ENCODE measurements at places on chromosomes 6 and 20. TPM values are rescaled to one million over a fixed set of nuclear protein-coding genes. Genes with fewer than 3 reads are reported as not detected.
A peak's percentile ranks its signal among the peaks of the same experiment; 100 is the strongest.

Gene PTGIS
- total RNA-seq: 0.18 TPM

Gene FIG4
- total RNA-seq: 5.7 TPM

Gene ALDH5A1
- total RNA-seq: 11.9 TPM

Gene BTN1A1
- not detected for total RNA-seq

Gene DSE
- total RNA-seq: 9.6 TPM

Gene ATP9A
- total RNA-seq: 34.6 TPM

Gene CSTF1
- total RNA-seq: 60.2 TPM

Gene RBPJL
- total RNA-seq: not detected

- H3K27ac ChIP-seq: no peak overlapping the region
- no peaks in the 10 kb centered on the region for H3K4me1 ChIP-seq
- H3K4me3 ChIP-seq: no peak overlapping the region
- no peaks in the 10 kb centered on the region for H3K27me3 ChIP-seq
Measured at GRCh38 chr20:48716086-48716485, 111.7 kb downstream of the PREX1 start.

DNA sequence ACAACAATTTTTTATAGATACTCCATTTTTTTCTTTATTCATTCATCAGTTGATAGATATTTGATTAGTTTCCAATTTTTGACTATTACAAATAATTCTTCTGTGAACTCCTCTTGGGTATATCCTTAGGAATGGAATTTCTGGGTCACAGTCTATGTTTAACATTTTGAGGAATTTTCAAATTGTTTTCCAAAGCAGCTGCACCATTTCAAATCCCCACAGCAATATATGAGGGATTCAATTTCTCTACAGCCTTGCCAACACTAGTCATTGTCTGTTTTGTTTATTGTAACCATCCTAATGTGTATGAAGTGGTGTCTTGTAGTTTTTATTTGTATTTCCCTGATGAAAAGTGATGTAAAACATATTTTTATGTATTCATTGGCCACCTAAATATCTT, 320.3 kb upstream of the DEFB112 start:
- 0 out of 2 replicates have a peak, but pooled peaks cover 3% of the 10 kb centered on the region for H3K27me3 ChIP-seq
- no peak overlapping the region for H3K4me3 ChIP-seq
- DNase-seq: no peak
- H3K36me3 ChIP-seq: no peaks in the 10 kb centered on the region

DNA sequence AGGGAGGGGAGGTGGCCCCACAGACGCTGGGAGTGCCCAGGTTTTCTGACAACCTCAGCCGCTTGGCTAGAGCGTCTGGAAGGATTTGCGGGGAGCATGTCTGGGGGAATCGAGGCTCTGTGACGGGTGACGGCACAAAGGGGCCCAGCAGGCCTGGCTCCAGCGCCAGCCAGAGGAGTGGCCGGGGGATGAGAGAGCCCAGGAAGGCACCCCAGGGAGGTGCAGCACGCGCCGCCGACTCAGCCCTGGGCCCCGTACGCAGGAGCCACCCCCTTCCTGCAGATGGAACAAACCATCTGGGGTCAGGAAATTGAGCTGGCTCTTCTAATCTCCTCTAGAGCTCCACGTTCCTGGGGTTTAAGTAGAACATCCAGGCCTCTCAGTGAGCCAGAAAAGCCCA, 5.9 kb upstream of the SLCO4A1 start:
- no peaks in the 10 kb centered on the region for H3K36me3 ChIP-seq
- no peak overlapping the region for H3K4me3 ChIP-seq
- peaks cover 10% of the 10 kb centered on the region for H3K4me1 ChIP-seq
- no peaks in the 10 kb centered on the region for H3K27me3 ChIP-seq
- no peak for DNase-seq

GRCh38 chr20:60104993-60105803, 147.0 kb downstream of the CDH26 start:
- no peak overlapping the region for H3K27ac ChIP-seq
- H3K27me3 ChIP-seq: peaks cover 54% of the 10 kb centered on the region

GRCh38 chr6:47879015-47879414, 97.2 kb downstream of the OPN5 start:
- DNase-seq: no peak
- no peak overlapping the region for H3K4me3 ChIP-seq
- no peaks in the 10 kb centered on the region for H3K36me3 ChIP-seq
- H3K27ac ChIP-seq: no peak overlapping the region

GRCh38 chr20:44501448-44501847, 20.4 kb downstream of the SERINC3 start:
- H3K4me3 ChIP-seq: no peak overlapping the region
- no peaks in the 10 kb centered on the region for H3K27me3 ChIP-seq
- H3K27ac ChIP-seq: no peak overlapping the region
- H3K36me3 ChIP-seq: peaks cover 60% of the 10 kb centered on the region
- DNase-seq: no peak

- H3K4me3 ChIP-seq: no peak overlapping the region
- peaks cover 13% of the 10 kb centered on the region for H3K4me1 ChIP-seq
- H3K36me3 ChIP-seq: no peaks in the 10 kb centered on the region
- H3K27ac ChIP-seq: no peak overlapping the region
- peak; percentile 92 for DNase-seq
Measured at GRCh38 chr20:40990542-40991120, 38.0 kb upstream of the TOP1 start.

- H3K4me1 ChIP-seq: no peaks in the 10 kb centered on the region
- H3K4me3 ChIP-seq: no peak overlapping the region
- H3K36me3 ChIP-seq: no peaks in the 10 kb centered on the region
- no peaks in the 10 kb centered on the region for H3K27me3 ChIP-seq
- no peak overlapping the region for H3K27ac ChIP-seq
Measured at GRCh38 chr6:118101831-118102345, 194.8 kb downstream of the SLC35F1 start.

GRCh38 chr6:170473801-170474200, 79.3 kb downstream of the PSMB1 start:
- no peak overlapping the region for H3K27ac ChIP-seq
- H3K4me3 ChIP-seq: no peak overlapping the region
- DNase-seq: no peak
- H3K36me3 ChIP-seq: no peaks in the 10 kb centered on the region
- peaks cover 16% of the 10 kb centered on the region for H3K27me3 ChIP-seq

GRCh38 chr20:25480156-25480555, 72.7 kb downstream of the GINS1 start:
- no peak overlapping the region for H3K27ac ChIP-seq
- H3K36me3 ChIP-seq: no peaks in the 10 kb centered on the region
- no peaks in the 10 kb centered on the region for H3K27me3 ChIP-seq
- no peak for DNase-seq

GRCh38 chr6:87590990-87591389, 1.1 kb downstream of the ORC3 start:
- no peak for DNase-seq
- peak overlapping the region; percentile 96 for H3K4me3 ChIP-seq
- H3K4me1 ChIP-seq: peaks cover 21% of the 10 kb centered on the region
- H3K27ac ChIP-seq: no peak overlapping the region
- peaks cover 5% of the 10 kb centered on the region for H3K36me3 ChIP-seq

DNA sequence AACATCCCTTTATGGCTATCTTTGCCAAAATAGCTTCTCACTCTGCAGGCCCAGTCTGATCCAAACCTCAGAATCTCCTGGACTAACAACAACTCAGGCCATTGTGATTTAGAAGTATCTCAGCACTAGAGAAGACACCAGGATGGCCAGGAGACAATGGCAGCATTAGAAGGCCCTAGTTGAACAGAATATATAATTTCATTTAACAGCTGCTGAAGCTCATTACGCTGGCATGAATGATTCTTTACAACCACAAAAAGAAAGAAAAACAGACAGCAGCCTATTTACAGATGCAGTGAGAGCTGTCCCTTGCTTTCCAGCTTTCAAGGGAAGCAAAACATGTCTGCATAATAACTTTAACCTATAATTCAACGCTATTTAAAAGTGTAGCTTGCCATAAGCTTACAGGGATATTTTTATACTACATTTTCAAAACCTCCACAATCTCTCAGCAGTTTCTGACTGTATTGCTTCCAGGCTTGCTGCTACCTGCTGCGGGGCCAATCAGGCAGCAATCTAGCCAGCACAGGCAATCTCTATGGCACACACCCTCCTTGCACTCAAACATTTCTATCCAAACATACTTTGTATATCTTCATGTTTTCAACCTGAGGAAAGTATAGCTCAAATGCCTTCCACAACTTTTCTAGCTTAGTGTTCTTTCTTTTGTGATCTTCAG, 107.3 kb downstream of the OGFRL1 start:
- H3K4me3 ChIP-seq: no peak overlapping the region
- H3K36me3 ChIP-seq: no peaks in the 10 kb centered on the region
- peaks cover 37% of the 10 kb centered on the region for H3K4me1 ChIP-seq
- DNase-seq: no peak
- H3K27me3 ChIP-seq: no peaks in the 10 kb centered on the region

GRCh38 chr6:166443166-166443565, 60.4 kb upstream of the MPC1 start:
- no peak overlapping the region for H3K4me3 ChIP-seq
- H3K4me1 ChIP-seq: no peaks in the 10 kb centered on the region
- no peaks in the 10 kb centered on the region for H3K36me3 ChIP-seq
- no peak overlapping the region for H3K27ac ChIP-seq
- no peak for DNase-seq

DNA sequence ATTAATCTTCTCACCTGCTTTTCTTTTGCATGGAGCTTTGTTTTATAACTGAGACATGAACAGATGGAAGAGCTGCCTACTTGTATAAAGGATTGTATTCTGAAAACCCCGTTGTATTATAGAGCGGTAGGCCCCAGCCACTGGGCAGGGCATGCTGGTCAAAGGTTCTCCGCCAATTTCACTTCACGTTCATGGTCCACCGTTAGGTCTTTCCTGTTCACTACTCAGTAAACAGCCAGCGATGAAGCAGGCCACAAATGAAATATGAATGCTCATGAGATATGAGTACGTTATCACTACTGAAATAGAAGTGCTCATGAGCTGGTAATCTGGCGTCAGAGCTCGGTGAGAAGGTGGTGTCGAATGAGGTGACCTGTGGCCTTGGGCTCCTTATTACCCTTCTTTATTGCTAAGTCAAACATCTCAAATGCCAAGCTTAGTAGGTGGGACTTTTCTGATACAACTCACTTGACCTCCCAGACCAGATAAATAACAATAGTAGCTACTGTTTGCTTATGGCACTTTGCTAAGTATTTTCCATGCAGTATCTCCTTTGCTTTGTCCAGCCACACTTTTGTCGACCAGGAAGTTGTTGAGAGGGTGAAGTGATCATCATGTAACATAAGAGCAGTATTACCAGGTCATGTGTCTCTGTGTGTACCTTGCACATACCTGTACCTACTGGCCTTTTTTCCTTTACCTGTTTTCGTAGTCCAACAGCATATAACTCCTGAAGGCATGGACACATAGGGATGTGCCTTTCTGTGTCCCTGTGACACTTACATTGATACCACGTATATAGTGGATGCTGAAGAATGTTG, 16.7 kb downstream of the EDN3 start:
- no peaks in the 10 kb centered on the region for H3K4me1 ChIP-seq
- H3K36me3 ChIP-seq: no peaks in the 10 kb centered on the region
- no peak for DNase-seq
- H3K4me3 ChIP-seq: no peak overlapping the region

DNA sequence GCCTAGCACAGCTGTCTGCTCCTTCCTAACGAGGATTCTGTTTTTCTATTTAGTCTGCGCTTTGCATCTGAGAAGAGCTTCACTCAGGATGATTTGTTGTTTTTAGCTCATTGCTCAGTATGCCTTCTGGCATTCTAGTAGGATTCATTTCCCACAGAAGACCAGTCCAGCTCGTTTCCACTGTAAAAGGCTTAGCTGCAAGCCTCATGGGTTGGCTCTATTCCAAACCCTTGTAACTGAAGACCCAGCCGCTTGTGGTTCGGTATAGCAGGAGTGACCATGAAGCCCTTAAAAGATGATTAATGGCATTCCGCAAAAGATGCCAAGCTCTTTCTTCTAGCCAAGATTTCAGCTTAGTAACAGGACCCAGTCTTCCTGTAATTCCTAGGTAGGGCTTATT, 7.2 kb downstream of the ADGRF1 start:
- H3K36me3 ChIP-seq: peaks cover 30% of the 10 kb centered on the region
- DNase-seq: peak; percentile 99
- H3K4me3 ChIP-seq: peak overlapping the region; percentile 52
- H3K27me3 ChIP-seq: no peaks in the 10 kb centered on the region
- H3K4me1 ChIP-seq: peaks cover 59% of the 10 kb centered on the region

DNA sequence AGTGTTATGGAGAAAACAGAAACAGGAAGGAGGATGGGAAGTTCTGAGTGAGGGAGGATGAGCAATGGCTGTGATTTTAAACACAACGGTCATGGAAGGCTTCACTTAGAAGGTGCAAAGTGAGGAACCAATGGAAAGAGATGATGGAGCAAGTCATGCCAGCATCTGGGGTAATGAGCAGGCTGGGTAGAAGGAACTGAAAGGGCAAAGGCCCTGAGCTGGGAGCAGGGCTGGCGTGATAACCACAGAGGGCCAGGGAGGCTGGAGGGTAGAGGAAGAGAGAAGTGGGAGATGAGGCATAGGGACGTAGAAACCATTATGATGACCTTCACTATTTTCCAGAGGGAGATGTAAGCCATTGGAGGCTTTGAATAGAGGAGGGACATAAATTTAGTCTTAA, 43.6 kb downstream of the NHLRC1 start:
- no peak overlapping the region for H3K4me3 ChIP-seq
- no peaks in the 10 kb centered on the region for H3K27me3 ChIP-seq
- 0 out of 2 replicates have a peak, but pooled peaks cover 8% of the 10 kb centered on the region for H3K4me1 ChIP-seq
- no peak overlapping the region for H3K27ac ChIP-seq

DNA sequence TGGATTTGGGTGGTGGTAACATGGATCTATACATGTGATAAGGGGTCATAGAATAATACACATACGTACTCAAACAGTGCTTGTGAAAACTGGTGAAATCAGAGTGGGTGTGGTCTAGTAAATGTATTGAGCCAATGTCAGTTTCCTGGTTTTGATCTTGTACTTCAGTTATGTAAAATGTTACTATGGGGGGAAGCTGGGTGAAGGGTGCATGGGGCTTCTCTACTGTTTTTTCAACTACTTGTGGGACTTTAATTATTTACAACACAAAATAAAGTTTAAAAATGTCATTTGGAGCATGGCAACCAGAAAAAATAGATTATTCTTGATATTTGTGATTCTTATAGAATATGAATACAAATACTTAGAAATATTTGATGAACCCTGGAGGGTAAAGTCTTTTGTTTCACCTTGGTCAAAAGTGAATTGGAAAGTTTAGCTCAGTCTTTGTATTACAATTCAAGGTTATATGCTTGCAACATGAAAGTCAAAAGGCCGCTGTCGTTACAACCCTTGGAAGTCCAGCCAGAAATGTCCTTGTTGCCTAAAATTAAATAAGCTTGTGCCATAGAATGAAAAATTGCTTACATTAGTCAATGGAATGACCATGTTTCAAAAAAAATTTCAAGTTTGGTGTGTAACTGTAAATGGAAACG, 74.1 kb downstream of the TXNDC5 start:
- H3K36me3 ChIP-seq: no peaks in the 10 kb centered on the region
- H3K4me1 ChIP-seq: no peaks in the 10 kb centered on the region
- no peak overlapping the region for H3K4me3 ChIP-seq
- DNase-seq: no peak
- no peaks in the 10 kb centered on the region for H3K27me3 ChIP-seq
- no peak overlapping the region for H3K27ac ChIP-seq

GRCh38 chr6:122788663-122789181, 336 bp upstream of the SMPDL3A start:
- H3K4me1 ChIP-seq: peaks cover 27% of the 10 kb centered on the region
- H3K27ac ChIP-seq: peak overlapping the region; percentile 80
- H3K27me3 ChIP-seq: no peaks in the 10 kb centered on the region
- peak; percentile 58 for DNase-seq
- peak overlapping the region; percentile 88 for H3K4me3 ChIP-seq

- H3K4me3 ChIP-seq: no peak overlapping the region
- H3K36me3 ChIP-seq: peaks cover 11% of the 10 kb centered on the region
- no peak overlapping the region for H3K27ac ChIP-seq
- H3K4me1 ChIP-seq: peaks cover 29% of the 10 kb centered on the region
- H3K27me3 ChIP-seq: no peaks in the 10 kb centered on the region
- DNase-seq: peak; percentile 23
Measured at GRCh38 chr6:106279179-106279578, 46.4 kb downstream of the ATG5 start.

Measured in PC-3 (cell line).